ENCODE measurements at places on chromosomes 12 and 14.
A peak's percentile ranks its signal among the peaks of the same experiment; 100 is the strongest.

DNA sequence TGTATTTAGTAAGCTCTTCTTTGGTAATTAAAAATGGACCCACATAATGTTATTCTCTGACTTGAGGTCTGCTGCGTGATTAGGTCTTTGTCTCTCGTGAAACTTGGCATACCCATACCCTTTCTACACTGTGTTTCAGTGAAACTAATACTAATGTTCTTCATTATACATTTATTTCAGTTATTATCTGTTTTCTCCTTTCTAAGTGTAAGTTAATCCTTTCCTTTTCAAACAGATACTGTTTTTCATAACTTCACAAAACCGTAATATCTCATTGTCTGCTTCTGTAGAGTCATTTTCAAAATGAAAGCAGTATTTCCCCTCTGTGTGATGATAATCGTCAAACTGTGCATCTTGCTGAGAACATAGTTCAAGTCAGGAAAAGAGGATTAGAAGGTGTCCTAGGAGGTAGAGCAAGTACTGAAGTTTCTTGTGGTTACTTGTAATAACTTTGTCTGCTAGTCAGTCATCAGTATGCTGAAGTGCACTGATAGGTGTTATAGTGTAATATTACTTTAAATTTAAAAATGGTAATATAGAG lies 15.9 kb downstream of the PYROXD1 start:
- peak; percentile 27 for DNase-seq

DNA sequence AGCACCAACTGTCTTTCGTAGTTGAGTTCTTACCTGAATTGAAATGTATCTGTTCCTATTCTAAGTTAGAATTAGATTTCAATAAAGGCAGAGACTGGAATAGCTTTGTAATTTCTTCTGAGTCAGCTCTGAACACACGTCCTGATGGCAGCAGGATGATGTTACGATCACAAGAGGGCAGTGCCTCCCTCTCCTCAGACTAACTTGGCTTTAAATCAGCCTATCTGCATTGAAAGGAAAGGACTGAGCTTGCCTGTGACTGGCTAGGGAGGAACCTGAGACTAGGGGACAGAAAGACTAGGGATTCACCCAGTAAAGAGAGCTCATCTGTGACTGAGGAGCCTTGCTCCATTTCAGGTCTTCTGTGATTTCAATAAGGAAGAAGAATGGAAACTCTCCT lies 323.7 kb upstream of the OR4E1 start:
- peak; percentile 55 for DNase-seq

DNA sequence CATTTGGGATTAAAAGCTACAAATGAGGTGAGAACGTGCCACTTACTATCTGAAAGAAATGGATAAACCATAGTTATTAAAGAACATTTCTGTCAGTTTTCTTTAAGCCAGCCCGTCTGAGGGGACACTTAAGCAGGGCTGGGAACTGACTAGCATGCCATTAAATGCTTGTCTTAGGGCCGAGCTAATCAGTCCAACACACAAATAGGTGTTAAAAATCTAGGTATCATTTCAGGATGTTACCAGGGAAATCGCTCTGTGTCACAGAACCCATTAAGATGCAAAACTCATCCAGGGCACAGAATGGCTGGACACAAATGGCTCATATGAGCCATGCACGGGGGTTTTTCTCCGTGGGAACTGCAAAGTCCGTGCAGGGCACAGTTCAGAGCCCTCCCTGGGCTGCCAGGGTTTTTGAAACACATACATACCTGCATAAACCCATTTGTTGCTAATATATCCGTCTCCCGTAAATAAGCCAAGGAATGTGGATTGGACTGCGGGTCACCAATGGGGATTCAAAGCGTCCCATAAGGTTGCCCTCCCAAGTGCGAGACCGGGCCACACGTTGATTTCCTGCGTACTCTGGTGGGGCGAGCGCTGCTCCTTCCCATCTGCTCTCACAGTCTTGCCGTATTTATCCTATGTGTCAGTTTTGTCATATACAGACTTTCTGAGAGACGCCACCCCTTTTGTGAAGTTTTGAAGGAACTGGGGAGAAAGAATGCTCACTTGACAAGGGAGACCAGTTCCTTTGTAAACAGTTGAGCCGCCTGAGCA lies 5.4 kb upstream of the GSC start:
- DNase-seq, result no peak

DNA sequence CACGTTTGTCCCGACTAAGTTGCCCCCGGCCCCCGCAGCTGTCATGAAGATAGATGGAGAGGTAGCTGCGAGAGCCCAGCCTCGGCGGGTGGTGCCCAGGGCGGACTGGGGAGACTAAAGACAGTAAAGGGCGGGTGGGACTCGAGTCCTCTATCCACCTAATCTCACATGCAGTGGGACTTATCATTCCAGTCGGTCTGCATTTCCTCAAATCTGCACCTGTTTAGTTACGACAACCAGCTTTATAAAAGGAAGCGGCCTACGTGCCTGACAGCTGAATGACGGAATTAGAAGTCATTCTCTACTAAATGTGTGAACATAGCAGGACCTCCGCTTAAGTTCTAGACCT lies 109.8 kb upstream of the EGLN3 start:
- DNase-seq, result no peak

- no peak for DNase-seq
Observed at GRCh38 chr12:92582893-92583292, 119.9 kb upstream of the PLEKHG7 start.

DNA sequence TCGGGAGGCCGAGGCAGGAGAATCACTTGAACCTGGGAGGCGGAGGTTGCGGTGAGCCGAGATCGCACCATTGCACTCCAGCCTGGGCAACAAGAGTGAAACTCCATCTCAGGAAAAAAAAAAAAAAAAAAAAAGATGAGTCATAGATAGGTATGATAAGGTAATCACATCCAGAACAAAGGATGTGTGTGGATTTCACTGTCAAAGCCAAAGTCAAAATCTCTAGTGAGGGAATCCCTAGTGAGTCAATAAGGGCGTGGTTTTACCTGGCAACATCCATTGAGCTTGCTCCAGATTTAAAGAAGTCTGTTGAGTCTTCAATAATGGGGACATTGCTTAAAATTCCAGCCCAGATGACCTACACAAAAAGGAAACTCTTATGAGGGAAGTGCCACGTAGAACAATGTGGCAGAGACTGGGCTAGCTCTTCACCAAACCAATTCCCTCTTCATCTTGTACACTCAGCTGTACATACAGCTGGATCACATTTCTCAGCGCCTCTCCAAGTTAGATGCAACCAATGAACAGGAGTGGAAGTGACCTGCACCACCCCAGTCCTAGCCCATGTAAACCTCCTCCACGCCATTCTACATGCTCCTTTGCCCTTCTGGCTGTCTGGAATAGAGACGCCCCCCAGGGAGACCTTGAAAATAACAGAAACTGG lies 23.4 kb downstream of the ALDH1L2 start:
- DNase-seq, result no peak

GRCh38 chr12:96361074-96361473 lies 39.2 kb downstream of the CDK17 start:
- DNase-seq, result no peak

- peak; percentile 33 for DNase-seq
Observed at GRCh38 chr14:56002876-56003625, 115.2 kb upstream of the PELI2 start.

DNA sequence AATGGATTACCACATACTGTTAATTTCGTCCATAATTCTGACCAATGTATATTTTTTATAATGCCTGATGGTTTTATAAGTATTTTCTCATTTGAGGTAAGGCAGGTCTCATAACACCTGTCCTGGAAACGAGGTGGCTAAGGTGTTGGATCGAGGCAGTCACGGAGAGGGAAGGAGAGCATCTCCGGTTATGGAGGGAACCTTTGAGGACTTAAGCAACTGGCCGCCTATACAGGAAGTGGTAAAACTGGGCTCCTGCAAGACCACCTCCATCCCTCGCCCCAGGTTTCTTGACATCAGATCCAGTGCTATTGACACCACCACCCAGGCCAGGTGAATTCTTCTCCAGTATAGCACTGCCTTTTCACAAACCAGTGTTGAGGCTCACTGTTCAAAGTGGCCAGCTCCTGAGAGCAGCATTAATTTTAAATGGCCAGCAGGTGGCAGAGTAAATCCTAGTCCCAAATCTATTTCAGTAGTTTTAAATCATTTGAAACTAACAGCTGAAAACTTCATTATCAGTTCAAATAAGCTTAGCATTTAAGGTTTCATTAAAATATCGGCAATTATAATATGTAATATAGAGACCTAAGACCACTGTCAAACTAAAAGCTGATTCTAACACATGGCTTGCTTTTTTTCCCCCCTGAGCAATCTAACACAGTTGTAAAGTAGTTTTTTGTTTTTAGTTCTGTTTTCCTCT lies 100.8 kb downstream of the PPM1A start:
- peak; percentile 26 for DNase-seq

- DNase-seq, result peak; percentile 84
Observed at GRCh38 chr14:50082784-50083466, 33.4 kb downstream of the VCPKMT start.

DNA sequence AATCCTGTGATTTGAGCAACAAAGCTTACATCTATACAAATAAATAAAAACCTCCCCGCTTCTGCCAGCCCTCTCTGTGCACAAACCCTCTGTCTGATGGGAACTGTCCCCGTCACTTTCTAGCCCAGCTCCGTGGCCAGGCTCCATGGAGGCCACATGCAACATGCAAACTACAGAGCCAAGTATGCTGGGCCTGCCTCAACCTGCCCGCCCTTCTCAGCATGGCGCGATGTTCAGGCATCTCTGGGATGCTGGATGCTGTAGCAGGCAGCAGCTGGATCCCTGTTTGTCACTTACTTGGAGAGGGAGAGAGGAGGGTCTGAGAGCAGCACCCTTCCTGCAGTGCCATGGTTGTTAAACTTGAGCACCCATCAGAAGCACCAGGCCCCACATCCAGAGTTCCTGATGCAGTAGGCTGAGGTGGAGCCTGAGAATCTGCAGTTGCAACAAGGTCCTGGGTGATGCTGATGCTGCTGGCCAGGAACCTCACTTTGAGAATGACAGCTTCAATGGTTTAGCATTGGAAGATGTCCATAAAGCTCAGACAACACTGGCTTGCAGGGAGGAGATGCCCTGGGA lies 32.4 kb downstream of the CLMN start:
- no peak for DNase-seq

- DNase-seq, result no peak
Observed at GRCh38 chr14:50063876-50064420, 52.4 kb downstream of the VCPKMT start.

- DNase-seq, result no peak
Observed at GRCh38 chr12:7023114-7023513, 4.8 kb upstream of the LPCAT3 start.

- DNase-seq, result no peak
Observed at GRCh38 chr14:71524320-71524982, 407.8 kb upstream of the RGS6 start.

GRCh38 chr14:65434216-65434850 lies 21.8 kb downstream of the FUT8 start:
- DNase-seq, result no peak
